ENCODE measurements at places on chromosomes 1 and 21. TPM values are rescaled to one million over a fixed set of nuclear protein-coding genes. Genes with fewer than 3 reads are reported as not detected.
A peak's percentile ranks its signal among the peaks of the same experiment; 100 is the strongest.

- no peaks in the 10 kb centered on the region for H3K36me3 ChIP-seq
- no peak overlapping the region for H3K27ac ChIP-seq
- no peaks in the 10 kb centered on the region for H3K27me3 ChIP-seq
- no peak for DNase-seq
- H3K4me1 ChIP-seq, result no peaks in the 10 kb centered on the region
Observed at GRCh38 chr21:38716942-38717341, 88.8 kb upstream of the ETS2 start.

- H3K4me3 ChIP-seq, result no peak overlapping the region
- H3K4me1 ChIP-seq, result no peaks in the 10 kb centered on the region
- H3K27ac ChIP-seq, result no peak overlapping the region
- H3K27me3 ChIP-seq, result no peaks in the 10 kb centered on the region
- H3K36me3 ChIP-seq, result no peaks in the 10 kb centered on the region
Observed at GRCh38 chr1:58709540-58710175, 9.8 kb upstream of the MYSM1 start.

DNA sequence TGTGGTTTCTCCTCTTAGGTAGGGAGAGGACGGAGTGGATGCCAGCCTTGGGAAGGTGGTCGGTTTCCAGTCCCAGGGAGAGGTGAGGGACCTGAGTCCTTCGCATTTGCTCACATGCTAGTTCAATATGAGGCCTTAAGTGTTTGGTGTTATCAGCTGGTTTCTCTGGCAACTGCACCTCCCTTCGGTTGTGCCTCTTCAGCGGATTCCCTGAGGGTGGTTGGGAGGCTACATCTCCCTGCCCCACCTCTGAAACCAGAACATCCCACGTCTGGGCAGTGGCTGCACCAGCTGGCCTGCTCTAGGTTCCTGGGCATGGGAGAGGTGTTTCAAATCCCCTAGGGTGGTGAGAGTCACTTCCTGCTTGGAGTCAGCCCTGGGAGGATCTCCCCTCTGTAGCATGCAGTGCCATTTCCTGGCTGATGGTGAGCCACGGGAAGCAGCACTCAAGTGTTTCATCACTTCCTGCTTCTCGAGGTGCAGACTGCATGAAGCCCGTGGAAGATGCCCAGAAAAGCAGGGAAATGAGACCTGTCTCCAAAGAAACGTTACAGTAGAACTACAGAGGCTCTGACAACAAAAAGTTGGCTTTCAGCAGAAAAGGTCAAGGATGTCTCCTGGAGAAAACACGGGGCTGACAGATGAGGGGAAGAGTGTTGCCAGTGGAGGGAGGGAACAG lies 4.5 kb downstream of the TMEM125 start:
- H3K27me3 ChIP-seq, result peaks cover 16% of the 10 kb centered on the region
- peaks cover 7% of the 10 kb centered on the region for H3K36me3 ChIP-seq
- peaks cover 18% of the 10 kb centered on the region for H3K4me1 ChIP-seq
- H3K27ac ChIP-seq, result peak overlapping the region; percentile 92
- peak; percentile 24 for DNase-seq
- peak overlapping the region; percentile 63 for H3K4me3 ChIP-seq

- H3K4me1 ChIP-seq, result peaks cover 64% of the 10 kb centered on the region
- no peak overlapping the region for H3K4me3 ChIP-seq
- no peaks in the 10 kb centered on the region for H3K36me3 ChIP-seq
- no peak overlapping the region for H3K27ac ChIP-seq
- no peaks in the 10 kb centered on the region for H3K27me3 ChIP-seq
- no peak for DNase-seq
Observed at GRCh38 chr1:173414136-173414535, 63.0 kb upstream of the PRDX6 start.

DNA sequence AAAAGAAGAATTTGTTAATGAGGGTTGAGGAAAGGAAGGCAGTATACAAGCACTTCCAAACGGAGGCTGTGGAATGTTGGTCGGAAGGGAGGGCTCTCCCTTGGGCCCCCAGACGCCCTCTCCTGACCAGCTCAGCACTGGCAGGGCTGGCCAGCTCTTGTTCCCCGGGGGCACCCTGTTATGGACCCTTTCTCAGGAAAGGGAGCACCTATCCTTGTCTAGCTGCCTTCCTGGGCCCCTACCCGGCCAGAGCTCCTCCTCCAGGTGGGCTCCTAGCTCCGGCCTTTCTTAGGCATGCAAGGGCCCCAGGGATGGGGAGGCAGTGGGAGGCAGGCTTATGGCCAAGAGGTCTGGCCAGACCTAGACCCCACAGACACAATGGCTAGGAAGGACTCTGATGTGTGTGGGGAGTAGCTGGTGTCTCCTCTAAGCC lies 926 bp downstream of the BLACAT1 start:
- no peak overlapping the region for H3K4me3 ChIP-seq
- H3K27me3 ChIP-seq, result peaks cover 85% of the 10 kb centered on the region
- no peaks in the 10 kb centered on the region for H3K36me3 ChIP-seq
- no peak overlapping the region for H3K27ac ChIP-seq

DNA sequence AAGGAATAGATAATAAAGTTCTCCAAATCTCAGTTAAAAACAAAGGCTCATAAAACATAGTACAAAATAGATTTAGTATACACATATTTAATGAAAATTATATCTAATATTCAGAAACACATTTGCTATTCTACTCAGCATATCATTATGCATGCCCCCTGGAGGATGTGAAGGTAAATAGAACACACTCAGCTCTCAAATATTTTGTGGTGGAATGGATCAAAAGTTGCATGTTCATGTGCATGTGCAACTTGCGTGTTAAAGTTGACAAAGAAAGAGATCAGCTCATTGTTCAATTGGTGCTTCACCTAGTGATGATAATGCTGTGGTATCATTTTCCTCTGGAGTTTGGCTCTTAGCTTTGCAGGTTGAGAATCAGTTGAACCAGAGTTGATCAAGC lies 4.9 kb upstream of the ZNF644 start:
- DNase-seq, result no peak
- H3K27me3 ChIP-seq, result peaks cover 5% of the 10 kb centered on the region
- no peaks in the 10 kb centered on the region for H3K36me3 ChIP-seq
- no peak overlapping the region for H3K4me3 ChIP-seq
- no peak overlapping the region for H3K27ac ChIP-seq
- peaks cover 19% of the 10 kb centered on the region for H3K4me1 ChIP-seq

- DNase-seq, result no peak
- H3K4me1 ChIP-seq, result peaks cover 3% of the 10 kb centered on the region
- no peak overlapping the region for H3K4me3 ChIP-seq
- no peaks in the 10 kb centered on the region for H3K27me3 ChIP-seq
- H3K27ac ChIP-seq, result no peak overlapping the region
Observed at GRCh38 chr1:199218533-199218932, 579.7 kb downstream of the PTPRC start.

GRCh38 chr1:175851749-175852148 lies 108.4 kb upstream of the TNR start:
- no peak overlapping the region for H3K27ac ChIP-seq
- H3K36me3 ChIP-seq, result no peaks in the 10 kb centered on the region
- peaks cover 7% of the 10 kb centered on the region for H3K27me3 ChIP-seq
- DNase-seq, result no peak
- no peak overlapping the region for H3K4me3 ChIP-seq

DNA sequence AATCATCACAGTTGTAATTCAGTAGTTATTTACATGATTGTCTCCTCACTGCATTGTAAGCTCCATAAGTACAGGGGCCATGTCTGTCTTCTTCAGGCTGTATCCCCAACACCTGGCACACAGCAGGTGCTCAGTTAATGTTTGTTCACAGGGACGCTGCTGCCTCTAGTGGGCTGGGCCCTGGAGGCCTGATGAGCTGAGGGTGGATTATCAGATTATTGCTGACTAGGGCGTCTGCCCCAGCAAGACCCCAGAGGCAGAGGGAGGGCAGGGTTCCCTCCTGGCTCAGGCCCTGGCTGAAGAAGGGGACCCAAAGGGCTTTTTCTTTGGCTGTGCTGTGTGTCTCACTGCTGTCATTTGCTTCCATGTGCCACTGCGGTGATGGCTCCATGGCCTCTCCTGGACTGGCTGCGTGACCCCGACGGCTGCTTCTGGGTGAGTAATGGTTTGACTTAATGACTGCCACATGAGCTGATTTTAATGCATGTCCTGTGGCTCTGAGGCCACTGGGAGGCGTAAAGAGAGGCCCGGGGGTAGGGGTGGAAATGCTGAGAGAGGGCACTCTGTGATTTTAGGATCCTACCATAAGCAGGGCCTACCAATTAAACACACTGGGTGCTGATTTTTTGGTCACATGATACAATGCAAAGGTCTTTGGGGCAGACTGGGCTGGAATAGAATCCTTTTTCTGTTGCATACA lies 20.8 kb upstream of the EPB41 start:
- DNase-seq, result no peak
- peaks cover 2% of the 10 kb centered on the region for H3K36me3 ChIP-seq
- no peak overlapping the region for H3K4me3 ChIP-seq
- no peak overlapping the region for H3K27ac ChIP-seq

DNA sequence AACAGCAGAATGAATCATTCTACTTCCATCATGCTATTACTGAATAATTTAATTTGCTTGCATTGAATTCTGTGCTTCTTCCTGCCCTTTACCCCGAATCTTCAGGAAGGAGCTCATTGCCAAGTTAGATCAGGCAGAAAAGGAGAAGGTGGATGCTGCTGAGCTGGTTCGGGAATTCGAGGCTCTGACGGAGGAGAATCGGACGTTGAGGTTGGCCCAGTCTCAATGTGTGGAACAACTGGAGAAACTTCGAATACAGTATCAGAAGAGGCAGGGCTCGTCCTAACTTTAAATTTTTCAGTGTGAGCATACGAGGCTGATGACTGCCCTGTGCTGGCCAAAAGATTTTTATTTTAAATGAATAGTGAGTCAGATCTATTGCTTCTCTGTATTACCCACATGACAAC lies 44.2 kb downstream of the MAP3K7CL start:
- DNase-seq, result no peak
- H3K4me1 ChIP-seq, result peaks cover 7% of the 10 kb centered on the region
- no peaks in the 10 kb centered on the region for H3K27me3 ChIP-seq
- no peak overlapping the region for H3K4me3 ChIP-seq
- no peak overlapping the region for H3K27ac ChIP-seq

GRCh38 chr1:31413405-31414001 lies 490 bp downstream of the SERINC2 start:
- peaks cover 4% of the 10 kb centered on the region for H3K4me1 ChIP-seq
- H3K4me3 ChIP-seq, result peak overlapping the region; percentile 74
- H3K36me3 ChIP-seq, result no peaks in the 10 kb centered on the region
- peak; percentile 15 for DNase-seq
- H3K27me3 ChIP-seq, result peaks cover 75% of the 10 kb centered on the region

GRCh38 chr1:172751683-172752082 lies 92.8 kb downstream of the FASLG start:
- H3K4me1 ChIP-seq, result peaks cover 38% of the 10 kb centered on the region
- H3K36me3 ChIP-seq, result no peaks in the 10 kb centered on the region
- H3K27me3 ChIP-seq, result peaks cover under 1% of the 10 kb centered on the region
- H3K4me3 ChIP-seq, result no peak overlapping the region
- no peak for DNase-seq

Gene SPRR2E
- total RNA-seq, result not detected

Gene ALPL
- total RNA-seq, result not detected

Gene CD1B
- not detected for total RNA-seq

Gene OR2T1
- total RNA-seq, result not detected

Gene C8A
- total RNA-seq, result not detected

Gene KCNJ9
- not detected for total RNA-seq

All from activated naive CD8-positive, alpha-beta T cell treated with anti-CD3 and anti-CD28 coated beads for 36 hours (primary cell).